ENCODE measurements at places on chromosomes 1 and 21.
A peak's percentile ranks its signal among the peaks of the same experiment; 100 is the strongest.

- peak; percentile 37 for DNase-seq
These were observed 2.1 kb downstream of the GALNT2 start for GRCh38 chr1:230068952-230069684.

GRCh38 chr1:66968574-66968973 lies 43.8 kb downstream of the MIER1 start:
- no peak for DNase-seq

DNA sequence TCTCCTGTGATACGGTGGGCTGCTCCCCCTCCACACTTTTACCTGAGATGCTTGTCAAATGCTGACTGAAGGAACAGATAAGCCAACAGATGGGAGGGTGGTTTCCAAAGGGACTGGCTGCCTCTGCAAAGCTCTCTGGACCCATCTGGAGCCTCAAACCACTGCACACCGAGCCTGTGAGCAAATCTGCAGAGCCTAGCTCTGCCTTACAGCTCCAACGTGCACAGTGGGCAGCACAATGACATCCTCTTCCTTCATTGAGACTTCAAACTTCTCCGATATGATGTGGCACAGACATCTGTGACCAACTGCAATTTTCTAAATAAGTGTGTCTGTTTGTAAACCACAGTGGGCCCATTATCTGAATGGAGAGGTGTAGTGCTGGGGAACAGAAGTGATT lies 26.2 kb upstream of the KNCN start:
- no peak for DNase-seq

- no peak for DNase-seq
These were observed 84.5 kb downstream of the PLXNA2 start for GRCh38 chr1:208159555-208160258.

DNA sequence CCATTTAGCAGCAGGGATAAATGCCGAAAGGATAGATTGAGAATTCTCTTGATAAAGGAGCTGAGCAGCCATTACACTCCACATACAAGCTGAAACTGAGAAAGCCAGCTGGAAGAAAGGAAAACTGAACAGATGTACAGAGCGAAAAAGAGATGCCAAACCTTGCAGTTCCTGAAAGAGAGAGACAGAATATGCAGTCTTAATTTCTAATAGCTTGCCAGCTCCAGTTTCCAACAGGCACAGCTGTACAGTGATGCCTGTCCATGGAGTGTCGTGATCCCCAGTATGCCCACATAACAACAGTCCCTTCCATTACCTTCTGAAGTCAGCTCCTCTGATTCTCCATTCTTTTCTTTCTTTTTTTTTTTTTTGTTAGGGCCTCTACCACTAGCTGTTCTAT lies 22.7 kb downstream of the ABL2 start:
- no peak for DNase-seq

- no peak for DNase-seq
These were observed 291.1 kb upstream of the ADAMTS5 start for GRCh38 chr21:27257908-27258556.

- no peak for DNase-seq
These were observed 39.7 kb upstream of the TMEM125 start for GRCh38 chr1:43229826-43230780.

GRCh38 chr1:19936061-19936750 lies 12.8 kb upstream of the PLA2G2E start:
- DNase-seq, result no peak

DNA sequence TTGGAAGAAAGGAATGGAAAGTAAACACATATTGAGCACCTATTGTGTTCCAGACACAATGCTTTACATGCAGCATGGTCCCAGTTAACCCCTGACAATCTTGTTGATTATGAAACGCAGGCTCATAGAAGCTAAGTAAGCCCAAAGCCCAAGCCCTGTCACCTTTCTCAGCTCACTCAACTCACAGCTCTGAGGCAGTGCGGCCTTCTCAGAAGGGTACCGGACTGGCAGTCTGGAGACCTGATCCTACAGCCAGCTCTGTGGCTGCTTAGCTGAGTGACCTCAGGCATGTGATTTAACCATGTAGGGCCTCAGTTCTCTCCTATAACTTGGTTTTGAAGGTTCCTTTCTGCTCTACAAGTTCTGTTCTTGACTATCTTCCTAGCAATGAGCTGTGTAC lies 464 bp upstream of the RNASEL start:
- no peak for DNase-seq

GRCh38 chr1:35556484-35557117 lies 602 bp downstream of the KIAA0319L start:
- DNase-seq, result no peak

DNA sequence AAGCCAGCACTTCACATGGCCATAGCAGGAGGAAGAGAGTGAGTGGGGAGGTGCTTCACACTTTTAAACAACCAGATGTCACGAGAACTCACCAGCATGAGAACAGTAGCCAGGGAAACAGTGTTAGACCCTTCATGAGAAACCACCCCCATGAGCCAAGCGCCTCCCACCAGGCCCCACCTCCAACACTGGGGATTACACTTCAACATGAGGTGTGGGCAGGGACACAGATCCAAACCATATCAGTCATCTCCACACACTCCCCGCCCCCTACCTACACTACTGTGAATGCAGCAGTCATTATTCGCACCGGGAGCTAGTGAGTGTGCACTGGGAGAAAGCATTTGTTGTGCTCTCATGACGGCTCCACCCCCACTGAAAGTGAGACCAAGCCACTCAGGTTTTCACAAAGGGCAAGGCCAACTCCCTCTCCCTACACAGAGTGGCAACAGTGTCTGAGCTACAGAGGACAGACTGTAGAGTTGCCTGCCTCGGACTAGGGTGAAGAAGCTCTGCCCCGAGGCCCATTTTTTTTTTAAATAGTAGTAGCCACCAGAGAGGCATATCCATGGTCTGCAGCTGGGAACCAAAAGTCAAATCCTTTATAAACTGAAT lies 125.6 kb downstream of the BARHL2 start:
- no peak for DNase-seq

GRCh38 chr1:191636345-191636744 lies 521.9 kb upstream of the RGS18 start:
- DNase-seq, result no peak

DNA sequence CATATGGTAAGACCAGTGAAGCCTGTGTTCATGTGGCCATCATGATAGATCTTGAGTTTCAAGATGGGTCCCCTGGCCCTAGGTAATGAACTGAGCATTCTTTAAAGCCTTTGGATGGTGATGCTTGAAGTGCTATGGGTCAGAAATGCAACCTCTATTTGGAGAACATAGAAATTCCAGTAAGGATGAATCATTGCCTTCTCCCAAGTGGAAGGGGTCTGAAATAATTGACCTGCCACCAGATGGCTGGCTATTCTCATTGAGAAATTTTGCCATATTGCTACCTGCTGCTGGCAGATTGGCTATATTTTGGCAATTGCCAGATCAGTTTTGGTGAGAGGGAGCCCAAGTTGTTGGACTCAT lies 739 bp upstream of the IFI6 start:
- no peak for DNase-seq

- no peak for DNase-seq
These were observed 31.5 kb downstream of the LGR6 start for GRCh38 chr1:202225131-202225530.

DNA sequence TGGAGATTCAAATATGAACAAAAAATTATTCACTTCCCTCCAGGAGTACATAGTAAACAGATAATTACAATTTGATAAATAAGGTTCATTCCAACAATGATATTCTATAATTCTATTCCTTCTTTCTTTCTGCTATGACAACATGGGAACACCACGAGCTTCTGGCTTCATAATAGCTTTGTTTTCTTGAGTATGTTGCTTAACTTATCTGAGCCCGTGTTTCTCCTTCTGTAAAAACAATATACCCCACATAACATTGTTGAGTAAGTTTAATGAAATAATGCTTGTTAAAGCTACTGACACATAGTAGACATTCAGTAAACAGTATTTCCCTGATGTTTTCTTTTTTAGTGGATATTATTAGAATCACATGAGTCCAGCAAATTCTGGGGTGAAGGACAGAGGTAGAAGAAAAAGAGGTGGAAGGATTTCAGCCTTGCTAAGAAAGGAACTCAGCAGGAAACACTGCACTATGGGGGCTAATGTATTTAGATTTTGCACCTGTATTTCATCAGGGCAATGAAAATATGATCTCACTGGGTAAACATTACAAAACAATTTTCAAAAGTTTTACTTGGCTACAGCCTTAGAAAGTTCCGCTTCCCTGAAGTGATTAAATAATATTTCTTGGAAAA lies 430.8 kb upstream of the C1orf87 start:
- no peak for DNase-seq

DNA sequence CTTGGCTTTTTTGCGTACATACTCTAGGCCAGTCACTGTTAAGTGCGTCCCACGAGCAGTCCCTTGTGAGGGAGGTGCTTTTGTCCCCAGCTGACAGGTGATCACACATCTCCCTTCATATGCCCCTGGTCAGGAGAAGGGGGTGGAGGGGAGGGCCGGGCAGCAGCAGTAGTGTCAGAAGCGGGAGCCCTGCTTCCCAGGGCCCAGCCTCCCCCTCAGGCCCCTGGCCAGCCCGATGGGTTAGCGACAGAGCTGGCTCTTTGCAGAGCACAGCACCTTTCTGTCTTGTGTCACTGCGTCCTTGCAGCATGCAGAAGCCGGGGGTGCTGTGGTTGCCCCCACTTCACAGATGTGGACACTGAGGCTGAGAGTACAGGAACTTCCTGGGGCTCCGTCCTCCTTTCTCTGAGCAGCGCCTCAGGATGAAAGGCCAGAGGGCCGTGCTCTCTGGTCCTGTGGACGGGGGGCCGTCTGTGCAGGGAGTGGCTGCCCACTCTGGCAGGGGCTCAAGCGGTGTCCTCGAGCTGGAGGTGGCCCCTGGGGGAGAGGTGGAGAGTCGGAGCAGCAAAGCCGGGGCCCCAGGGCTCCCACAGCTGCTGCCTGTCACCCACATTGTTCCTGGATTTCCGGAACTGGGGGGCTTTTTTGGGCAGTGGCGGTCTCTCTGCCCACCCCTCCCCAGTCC lies 5.9 kb downstream of the TMEM201 start:
- DNase-seq, result no peak

DNA sequence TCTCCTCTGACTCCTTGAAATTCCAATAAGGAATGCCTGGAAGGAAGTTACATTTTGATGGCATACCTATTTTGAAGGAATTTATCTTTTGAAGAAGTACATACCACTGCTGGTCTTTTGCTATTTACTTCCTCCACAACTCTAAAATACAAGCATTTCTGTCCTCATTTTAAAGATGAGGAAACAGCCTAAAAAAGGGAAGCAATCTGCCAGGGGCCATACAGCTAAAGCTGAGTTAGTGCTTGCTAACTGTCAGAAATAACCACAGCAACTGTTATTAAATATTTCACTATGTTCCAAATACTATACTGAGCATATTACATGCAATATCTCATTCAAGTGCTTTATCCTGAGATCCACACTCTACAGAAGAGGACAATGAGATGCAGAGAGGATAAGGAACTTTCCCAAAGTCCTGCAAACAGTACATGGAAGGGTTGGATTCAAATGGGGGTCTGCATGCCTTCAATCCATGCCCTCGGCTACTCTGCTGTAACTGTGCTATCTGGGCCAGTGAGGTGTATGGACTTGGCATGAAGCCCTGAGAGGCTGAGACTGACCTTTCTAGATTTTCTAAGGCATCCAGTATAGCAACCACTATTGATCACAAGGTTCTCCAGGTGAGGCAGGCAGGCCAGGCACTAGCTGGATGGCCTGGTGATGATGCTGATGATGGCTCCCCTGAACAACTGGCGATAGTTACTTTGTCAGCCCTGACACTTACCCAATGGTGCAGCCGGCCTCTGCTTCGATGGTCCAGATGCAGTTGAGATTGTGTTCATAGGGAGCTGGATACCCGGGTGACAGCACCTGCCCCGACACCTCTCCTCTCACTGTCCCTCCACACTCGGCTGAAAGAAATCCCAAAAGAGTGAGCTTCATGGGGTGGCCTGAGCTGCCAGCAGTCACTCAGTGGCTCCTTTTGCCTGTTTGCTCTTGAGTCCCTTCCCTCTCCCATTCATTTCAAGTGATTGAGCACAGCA lies 171.4 kb upstream of the HMGB4 start:
- no peak for DNase-seq

DNA sequence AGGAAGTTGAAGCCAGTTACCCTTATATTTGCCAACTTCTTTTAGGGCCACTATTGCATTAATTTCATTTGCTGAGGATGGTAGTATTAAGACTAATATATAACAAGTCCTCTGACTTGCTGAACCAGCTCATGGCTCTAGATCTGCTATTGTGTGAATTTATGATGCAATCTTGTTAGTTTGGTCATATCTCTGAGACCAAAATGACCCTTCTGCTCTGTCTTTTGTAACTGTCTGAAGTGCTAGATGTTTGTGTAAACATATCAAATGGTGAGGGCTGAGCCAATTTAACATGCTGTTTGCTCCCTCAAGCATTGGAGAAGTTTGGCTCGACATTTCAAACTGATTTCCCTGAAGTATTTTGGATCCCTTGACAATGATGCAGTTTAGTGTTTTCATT lies 106.9 kb upstream of the PTGFR start:
- DNase-seq, result no peak

DNA sequence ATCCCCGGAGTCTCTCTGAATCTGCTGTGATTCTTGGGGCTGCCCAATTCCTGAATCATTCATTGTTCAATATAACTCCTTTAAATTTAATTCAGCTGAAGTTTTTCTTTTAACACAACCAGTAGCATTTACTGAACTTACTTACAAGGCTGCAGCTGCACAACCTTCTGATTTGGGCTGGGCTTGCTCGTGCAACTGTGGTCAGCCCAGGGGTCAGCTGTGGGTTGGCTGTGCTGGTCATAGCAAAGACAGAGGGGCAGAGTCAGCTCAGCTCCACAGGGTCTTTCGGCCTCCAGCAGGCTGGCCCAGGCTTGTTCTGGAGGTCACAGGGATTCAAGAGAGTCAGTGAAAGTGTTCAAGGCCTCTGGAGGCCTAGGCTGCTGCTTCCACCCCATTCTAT lies 186.1 kb downstream of the MATN1 start:
- no peak for DNase-seq
